NCI-H446 treated with DMSO at 0.1 percent for 48 hours (cell line): ENCODE measurements at places on chromosomes 12 and 14.
A peak's percentile ranks its signal among the peaks of the same experiment; 100 is the strongest.

- DNase-seq, result peak; percentile 32
Observed at GRCh38 chr14:42057111-42057510, 450.4 kb downstream of the LRFN5 start.

DNA sequence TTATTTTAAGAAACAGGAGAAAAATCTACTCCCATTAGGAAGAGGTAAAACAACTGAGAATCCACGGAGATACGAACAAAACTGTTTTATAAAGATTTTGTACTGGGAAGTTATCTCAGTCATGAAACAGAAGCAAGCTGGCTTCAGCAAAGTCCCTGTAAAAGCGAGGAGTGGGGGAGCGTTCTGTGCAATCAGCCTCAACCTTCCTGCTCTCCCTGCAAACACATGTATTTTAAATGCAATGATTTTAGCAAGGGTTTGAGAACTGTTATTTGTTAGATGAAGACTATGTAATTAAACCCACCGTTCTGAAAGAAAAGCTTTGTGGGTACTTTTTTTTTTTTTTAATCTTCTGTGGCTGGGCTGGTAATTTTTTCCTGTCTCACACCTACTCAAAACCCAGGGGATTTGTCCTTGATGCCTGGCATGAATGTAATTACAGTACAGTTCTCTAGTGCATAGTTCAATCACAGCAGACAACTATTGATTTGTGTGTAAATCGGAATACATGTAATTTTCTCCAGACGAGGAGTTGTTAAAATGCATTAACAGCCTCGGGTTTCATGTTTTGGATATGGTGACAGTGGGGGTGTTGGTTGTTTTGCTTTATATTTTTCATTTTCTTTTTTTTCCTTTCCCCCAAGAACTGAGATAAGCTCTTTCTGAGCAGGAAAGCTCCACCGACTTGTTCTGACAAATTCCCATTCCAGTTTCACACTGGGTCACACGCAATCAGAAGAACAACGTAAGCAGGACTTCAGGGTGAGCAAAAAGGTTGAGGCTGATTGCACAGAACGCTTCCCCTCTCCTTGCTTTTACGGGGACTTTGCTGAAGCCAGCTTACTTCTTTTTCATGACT is 153.6 kb downstream of the PHLDA1 start:
- DNase-seq, result no peak

DNA sequence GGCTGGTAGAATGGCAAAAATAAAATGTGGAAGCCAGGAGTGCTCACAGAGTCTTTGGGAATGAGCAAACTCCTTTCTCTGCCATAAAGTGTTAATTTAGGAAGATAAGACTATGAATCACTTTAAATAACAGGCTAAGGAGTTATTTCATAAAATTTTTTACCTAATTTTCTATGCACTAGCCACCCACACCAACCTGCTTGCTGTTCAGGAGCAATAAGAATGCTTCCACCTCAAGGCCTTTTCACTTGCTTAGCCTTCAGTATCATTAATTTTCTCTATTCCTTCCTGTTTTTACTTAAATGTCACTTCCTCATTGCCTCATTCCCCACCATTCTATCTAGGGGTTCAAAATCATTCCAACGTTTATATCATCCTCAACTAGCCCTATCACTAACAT is 326.8 kb downstream of the CCER1 start:
- no peak for DNase-seq

- DNase-seq, result no peak
Observed at GRCh38 chr12:7870335-7870734, 2.4 kb downstream of the SLC2A14 start.

- DNase-seq, result no peak
Observed at GRCh38 chr12:12190087-12190809, 76.6 kb downstream of the LRP6 start.

- no peak for DNase-seq
Observed at GRCh38 chr14:23043754-23044153, 1.7 kb downstream of the PSMB11 start.

DNA sequence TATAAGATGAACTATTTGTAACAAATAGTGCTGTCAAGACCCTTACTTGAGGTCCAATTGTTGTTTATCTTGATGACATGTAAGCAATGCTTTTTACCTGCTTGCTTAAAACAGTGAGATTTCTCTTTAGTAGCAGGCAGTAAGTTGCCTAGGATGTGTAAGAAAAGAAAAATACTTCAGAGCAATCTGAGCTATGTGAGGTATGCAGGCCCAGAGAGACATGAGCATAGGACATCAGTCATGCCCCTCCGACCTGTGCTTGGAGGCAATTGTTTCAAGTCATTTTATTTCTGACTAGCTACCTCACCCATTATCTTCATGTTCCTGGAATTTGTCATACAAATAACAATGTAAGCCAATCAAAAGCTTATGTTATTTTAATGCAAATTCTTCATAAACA is 930.6 kb upstream of the FBXO33 start:
- no peak for DNase-seq

GRCh38 chr12:113505941-113506340 is 34.3 kb upstream of the LHX5 start:
- no peak for DNase-seq

DNA sequence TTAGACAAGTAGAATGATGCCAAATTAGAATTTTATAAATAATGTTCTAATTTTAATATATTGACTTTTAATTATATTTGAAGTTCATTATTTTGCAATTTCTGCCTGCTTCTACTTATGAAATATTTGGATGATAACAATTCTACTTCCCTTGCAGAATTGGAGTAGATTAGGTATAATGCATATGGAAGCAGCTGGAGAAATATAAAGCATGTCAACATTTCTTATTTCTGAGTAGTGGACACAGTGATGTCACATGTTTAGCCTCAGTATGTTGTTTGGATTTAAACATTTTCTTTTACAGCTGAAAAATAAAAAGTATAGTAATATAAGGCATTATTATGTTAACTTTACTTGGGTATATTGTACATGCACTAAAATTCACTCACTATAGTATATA is 344.2 kb upstream of the E2F7 start:
- no peak for DNase-seq

GRCh38 chr14:89014569-89014850 is 190.1 kb downstream of the TTC8 start:
- no peak for DNase-seq
